Astrocyte (in vitro differentiated cells and primary cell): ENCODE measurements at places on chromosomes 1 and 21.

- DNase-seq, result peak; percentile 88
These were observed 13.0 kb upstream of the GUCA2A start for GRCh38 chr1:42177541-42177981.

DNA sequence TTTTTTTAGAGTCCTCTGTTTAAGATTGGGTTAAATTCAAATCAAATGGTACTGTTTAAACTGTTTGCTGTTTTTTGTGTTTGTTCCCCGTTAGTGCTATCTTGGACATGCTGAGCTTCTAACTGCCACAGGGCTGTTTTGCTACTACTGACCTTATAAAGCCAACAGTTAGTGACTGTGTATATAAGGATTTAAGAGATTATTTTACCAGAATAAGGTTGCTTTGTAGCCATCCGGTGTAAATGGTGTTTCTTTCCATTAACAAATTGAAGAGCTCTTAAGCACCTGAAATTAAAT, 37.0 kb downstream of the ZNF281 start:
- no peak for DNase-seq

DNA sequence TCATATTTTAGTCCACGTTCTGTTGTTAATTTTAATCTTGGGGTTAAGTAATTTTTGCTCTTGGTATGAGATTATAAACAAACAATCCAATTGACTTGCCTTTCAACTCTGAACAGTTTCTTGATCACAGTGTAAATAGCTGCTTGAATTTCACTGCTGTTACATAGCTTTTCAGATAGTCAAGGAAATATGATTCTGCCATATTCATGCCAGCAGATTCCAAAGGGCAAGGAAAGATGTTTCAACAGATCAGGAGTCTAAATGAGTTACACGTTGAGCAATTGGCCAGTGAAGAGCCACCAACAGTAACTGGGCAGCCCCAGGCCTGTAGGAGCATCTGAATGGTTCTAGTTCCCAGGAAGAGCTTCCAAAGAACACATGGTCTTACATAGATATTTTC, 93.6 kb downstream of the LEPR start:
- DNase-seq, result no peak

DNA sequence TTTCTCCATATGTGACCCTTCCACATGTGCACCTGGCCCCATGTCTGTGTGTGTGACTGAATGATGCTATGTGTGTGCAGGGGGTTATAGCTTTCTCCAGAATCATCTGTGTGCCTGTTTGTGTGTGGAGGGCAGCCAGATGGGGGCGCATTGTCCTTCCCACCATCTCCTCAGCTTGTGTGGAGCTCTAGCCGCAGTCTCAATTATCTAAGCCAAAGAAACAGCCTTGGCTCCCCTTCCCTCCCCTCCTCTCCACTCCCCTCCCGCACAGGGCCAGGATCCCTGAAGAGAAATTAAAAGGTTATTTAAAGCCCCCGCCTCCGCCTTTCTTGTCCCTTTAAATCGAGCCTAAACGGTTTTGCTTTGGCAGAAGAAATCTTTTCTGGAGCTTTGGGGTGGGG, 1.8 kb upstream of the DMBX1 start:
- no peak for DNase-seq

- DNase-seq, result peak; percentile 54
These were observed 920 bp downstream of the MTR start for GRCh38 chr1:236795757-236796667.

DNA sequence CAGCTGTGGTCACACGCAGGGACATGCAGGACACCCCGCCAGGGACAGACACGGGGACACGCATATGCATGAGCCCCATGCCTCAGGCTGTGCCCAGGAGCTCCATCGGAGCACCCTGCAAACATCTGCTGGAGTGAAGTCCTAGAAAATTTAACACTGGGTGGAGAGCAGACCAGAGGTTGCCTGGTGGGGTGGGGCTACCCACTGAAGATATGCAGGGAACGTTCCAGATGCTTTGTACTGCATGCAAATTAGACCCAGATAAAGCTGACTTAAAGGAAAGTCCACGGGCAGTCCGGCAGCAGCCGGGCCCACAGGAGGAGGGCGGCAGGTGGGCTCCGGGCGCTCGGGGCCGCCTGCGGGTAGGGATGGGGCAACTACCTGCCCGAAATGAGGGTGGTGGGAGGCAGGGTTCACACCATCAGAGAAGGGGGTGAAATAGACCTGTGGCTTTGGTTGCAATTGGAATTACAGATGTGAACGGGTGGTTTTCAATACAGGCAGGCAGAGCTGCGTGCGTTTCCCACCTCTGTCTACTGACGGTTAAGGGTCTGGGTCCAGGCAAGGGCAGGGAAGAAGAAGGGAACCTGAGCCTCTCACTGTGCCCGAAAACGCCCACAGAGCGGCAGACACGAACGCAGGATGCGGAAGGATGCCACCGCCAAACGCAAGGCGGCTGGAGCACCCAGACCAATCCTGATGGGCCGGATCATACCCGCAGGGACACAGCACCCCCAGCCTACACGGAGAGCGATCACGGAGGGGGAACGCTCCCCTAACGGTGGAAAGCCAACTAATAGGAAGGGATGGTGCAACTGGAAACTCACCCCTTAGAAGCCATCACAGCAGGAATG, 21.0 kb downstream of the CFAP74 start:
- DNase-seq, result no peak

- peak; percentile 92 for DNase-seq
These were observed 36.8 kb upstream of the RUNX3 start for GRCh38 chr1:24966724-24967346.

DNA sequence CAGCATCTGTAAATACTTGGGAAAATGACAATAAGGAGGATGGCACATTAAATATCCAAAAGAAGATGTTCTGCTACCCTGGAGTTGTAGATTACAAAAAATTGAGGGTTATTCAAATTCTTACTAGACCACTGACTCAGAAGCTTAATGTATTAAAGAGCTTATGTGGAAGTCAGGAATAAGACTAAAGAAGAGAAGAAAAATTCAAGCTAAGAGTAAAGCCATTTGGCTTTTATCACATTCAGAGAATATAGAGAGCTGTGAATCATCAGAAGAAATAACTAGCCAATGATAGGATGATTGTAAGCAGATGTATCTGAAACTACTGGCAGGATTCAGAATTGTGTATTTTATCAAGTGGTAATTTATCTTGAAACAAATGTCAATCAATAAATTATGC, 237.0 kb downstream of the TBX15 start:
- DNase-seq, result no peak

DNA sequence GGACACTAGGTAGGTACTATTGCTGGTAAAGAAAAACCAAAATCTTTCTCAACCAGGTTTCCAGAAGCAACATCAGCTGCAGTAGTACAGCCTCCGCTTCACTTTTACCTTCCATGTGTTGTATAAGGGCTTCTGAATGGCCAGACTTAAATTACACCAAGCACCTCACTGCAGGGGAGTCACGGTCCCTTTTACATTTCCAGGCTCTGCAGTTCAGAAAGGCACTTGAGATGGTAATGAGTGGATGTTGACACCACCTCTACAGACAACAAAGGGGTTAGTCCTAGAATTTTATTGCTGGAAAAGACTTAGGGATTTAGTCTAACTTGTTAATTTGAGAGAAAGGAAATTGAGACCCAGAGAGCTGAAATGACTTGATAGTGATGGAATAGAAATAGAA, 12.0 kb upstream of the DUSP12 start:
- DNase-seq, result no peak

DNA sequence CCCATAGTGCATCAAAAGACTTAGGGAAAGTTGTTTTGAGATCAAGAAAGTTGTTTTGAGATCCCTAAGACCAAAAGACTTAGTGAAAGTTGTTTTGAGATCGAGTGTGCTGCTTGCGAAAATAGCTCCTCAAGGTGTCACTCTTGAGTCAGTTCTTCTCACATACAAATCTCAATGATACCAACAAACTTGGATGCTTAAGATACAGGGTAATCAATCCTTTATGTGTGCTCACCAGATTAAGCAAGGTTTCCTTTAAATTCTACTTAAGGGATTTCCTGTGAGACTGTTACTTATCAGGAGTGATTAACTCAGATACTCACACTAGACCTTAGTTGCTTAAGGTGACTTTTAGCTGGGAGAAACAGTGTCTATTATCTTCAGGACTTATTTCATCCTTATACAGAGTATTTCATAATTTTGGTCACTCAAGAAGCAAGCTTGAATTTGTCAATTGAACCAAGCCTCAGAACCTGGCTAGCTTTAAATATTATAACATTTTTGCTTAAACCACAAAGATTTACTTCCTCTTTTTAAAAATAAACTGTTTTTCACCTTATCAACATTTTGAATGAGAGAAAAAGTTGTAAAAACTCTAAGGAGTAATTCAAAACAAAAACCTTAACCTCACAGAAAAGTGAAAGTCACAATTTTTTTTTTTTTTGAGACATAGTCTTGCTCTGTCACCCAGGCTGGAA, 8.0 kb upstream of the RLF start:
- DNase-seq, result peak; percentile 35
